ENCODE measurements at places on chromosomes 6 and 20.

DNA sequence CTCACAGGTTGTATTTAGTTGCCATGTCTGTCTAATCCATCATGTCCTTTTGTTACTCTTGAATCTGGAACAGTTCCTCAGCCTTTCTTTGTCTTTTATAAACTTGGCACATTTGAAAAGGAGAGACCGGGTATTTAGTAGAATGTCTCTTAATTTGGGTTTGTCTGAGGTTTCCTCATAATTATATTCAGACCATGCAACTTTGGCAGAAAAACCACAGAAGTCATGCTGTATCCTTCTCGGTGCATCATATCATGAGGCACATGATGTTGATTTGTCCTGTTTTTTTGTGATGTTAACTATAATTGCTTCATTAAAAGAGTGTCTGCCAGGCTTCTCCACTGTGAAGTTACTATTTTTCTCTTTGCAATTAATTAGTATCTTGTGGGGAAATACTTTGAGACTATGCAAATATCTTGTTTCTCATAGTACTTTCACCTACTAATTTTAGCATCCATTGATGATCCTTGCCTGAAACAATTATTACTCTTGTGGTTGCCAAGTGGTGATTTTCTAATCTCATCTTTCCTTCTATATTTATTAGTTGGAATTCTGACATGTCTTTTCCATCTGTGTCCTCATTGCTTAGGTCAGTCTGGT, 837.3 kb downstream of the DHX35 start:
- DNase-seq, result no peak

GRCh38 chr6:81937296-81937937, 184.9 kb upstream of the TENT5A start:
- DNase-seq, result no peak

DNA sequence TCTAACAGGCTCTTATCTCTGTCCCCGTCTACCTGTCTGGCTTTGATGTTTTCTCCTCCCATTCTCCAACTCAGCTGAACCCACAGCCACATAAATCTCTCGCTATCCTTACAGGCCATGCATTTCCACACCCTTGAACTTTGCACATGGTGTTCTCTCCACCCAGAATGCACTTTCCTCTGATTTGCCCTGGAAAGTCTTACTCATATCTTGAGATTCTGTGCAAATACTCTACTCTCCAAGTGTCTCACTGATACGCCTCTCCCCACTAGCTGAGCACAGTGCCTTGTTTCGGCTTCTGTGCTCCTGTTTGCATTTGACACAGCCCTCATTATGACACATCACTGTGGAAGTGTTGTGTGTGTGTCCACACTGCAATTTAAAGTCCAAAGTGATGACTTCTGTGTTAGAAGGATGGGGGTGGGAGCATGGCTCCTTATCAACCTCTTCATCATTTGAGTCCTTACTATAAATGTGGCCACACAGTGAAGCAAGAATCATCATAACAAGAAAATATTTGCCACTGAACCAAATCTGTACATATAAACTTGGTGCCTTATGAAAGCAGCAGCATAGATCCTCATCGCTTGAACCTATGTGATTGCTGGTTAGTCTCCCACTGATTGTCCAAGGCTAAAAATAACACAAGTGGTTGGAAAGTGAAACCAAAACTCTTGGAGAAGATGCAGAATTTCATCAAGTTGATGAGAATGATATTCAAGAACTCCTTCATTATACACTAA, 5.5 kb upstream of the PRELID3B start:
- no peak for DNase-seq

- no peak for DNase-seq
Observed at GRCh38 chr20:3461211-3461771, 9.5 kb upstream of the ATRN start.

GRCh38 chr6:39266782-39267355, 37.6 kb upstream of the KCNK5 start:
- DNase-seq, result no peak

GRCh38 chr20:2798095-2798805, 2.2 kb downstream of the CPXM1 start:
- no peak for DNase-seq

- no peak for DNase-seq
Observed at GRCh38 chr6:81984599-81984998, 232.1 kb upstream of the TENT5A start.

DNA sequence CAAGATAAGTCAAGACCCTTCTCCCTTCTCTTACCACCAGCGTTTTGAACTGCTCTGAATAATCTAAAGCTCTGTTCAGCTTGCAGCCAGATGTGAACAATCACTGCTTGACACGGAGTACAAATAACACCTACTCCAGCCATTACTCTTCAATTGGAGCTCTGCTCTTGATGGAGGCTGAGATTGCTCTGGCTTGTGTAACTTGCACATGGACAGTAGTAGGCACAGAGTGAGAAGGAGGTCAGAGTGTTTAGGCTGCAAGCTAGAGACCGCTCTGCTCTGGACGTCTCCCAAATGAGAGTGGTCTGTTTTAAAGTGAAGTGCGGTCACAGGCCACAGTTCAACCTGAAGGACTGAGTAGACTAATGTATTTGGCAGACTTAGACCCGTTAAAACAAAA, 158.3 kb downstream of the HDGFL1 start:
- no peak for DNase-seq

GRCh38 chr20:40512591-40512990, 176.4 kb downstream of the MAFB start:
- DNase-seq, result no peak

- DNase-seq, result no peak
Observed at GRCh38 chr6:155272353-155273232, 8.8 kb downstream of the CLDN20 start.

GRCh38 chr6:221531-222349, 70.5 kb upstream of the DUSP22 start:
- DNase-seq, result peak; percentile 40

DNA sequence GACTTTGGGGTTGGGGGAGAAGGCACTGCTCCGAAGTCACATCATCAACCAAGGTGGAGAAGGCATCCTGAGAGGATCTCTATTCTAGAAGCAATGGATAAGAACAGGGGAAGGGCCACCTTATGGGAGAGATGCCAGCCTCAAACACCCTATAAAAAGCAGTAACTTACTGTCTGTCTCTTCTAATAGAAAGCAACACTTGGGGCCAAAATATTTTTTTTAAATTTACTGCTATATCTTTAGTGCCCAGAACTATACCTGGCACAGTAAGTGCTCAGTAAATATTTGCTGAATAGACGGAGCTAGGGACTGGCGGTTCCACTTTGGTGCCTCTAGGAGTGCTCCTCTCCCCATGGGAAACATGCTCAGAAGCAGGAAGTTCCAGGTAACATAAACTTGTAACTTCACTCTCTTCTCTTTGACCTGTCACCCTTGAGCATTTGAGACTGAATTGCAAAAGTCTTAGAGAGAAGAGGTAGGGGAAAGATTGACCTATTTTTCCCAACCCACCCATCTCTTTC, 807 bp upstream of the OTOR start:
- no peak for DNase-seq

GRCh38 chr6:167497428-167498056, 172.7 kb downstream of the TTLL2 start:
- no peak for DNase-seq

GRCh38 chr20:45911486-45912343, at the start of gene PLTP:
Gene PLTP, minus strand, starts transcription at chr20:45912155. Its CDS starts 703 bp downstream, at chr20:45911452.
- DNase-seq, result no peak

DNA sequence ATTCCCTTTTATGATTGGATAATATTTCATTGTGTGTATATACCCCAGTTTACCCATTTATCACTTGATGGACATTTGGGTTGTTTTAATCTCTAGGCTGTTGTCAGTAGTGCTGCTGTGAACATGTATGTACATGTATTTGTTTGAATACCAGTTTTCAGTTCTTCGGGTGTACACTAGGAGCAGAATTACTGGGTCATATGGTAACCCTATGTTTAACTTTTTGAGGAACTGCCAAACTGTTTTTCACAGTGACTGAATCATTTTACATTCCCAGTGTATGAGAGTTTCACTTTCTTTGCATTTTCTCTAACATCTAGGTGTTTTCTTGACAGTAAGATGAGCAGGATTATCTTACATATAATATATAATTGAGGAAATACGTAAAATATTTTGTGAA, 44.7 kb upstream of the ADIG start:
- no peak for DNase-seq

GRCh38 chr6:70184723-70185122, 118.2 kb downstream of the COL9A1 start:
- DNase-seq, result no peak

Measured in suppressor macrophage treated with lipopolysaccharide for 1 hour (primary cell).